ENCODE measurements at places on chromosomes 11 and 22.

DNA sequence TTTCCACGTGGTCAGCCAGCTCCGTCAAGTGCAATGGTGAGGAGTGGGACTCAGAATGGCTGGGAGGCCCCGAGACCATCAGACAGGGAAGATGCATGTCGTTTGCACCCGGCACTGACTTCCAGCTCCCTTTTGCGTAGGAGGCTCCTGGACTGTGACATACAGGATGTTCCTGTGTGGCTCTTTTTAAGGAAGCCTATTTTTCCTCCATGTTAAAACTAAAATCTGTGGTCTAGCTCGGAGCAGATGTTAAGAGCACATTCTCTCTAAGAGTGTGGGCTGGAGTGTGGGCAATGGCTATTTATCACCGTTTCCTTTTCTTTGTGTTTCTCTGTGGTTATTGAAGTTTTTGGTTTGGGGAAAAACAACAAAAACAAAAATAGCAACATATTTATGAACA lies 40.9 kb upstream of the AMPD3 start:
- no peak for DNase-seq

DNA sequence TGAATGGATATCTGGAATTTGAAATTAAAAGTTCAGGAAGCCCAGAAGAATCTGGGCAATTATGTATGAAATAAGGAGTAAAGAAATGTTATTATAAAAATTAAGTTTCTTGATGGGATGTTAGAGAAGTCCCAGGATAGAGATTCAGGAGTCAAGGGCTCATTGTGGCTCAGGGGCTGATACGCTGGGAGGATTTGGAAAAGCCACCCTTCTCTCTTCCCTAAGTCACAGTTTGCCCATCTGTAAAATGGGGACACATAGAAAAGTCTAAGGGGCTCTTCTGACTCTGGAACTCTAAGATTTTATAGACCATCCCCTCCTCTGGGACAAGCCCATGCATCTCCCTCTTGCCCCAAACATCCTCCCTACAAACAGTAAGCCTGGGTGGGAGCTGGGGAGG lies 118.1 kb downstream of the TIMP3 start:
- DNase-seq = no peak

- no peak for DNase-seq
Observed at GRCh38 chr11:80167766-80168165, 726.9 kb upstream of the TENM4 start.

DNA sequence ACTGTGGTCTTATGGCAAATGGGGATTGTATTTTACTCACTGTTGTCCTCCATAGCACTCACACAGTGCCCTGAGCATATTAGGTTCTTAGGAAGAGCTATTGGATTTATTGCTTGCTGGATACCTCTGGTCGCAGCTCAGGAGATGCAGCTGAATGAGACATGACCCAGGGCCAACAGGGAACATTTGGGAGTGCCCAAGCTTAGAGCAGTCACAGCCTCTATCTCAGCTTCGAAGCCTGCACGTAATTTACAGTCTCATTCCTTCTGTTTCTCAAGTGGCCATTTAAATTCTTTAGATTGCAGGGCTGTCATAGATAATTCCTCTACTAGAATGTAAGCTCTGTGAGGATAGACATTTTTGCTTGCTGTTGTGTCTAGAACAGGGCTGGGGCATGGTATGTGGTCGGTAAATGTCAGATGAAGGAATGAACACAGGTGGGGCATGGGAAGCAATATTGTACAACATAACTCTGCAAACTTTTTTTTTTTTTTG lies 192.8 kb downstream of the GRIK4 start:
- no peak for DNase-seq

GRCh38 chr11:70064726-70065317 lies 13.3 kb upstream of the ANO1 start:
- DNase-seq = no peak

DNA sequence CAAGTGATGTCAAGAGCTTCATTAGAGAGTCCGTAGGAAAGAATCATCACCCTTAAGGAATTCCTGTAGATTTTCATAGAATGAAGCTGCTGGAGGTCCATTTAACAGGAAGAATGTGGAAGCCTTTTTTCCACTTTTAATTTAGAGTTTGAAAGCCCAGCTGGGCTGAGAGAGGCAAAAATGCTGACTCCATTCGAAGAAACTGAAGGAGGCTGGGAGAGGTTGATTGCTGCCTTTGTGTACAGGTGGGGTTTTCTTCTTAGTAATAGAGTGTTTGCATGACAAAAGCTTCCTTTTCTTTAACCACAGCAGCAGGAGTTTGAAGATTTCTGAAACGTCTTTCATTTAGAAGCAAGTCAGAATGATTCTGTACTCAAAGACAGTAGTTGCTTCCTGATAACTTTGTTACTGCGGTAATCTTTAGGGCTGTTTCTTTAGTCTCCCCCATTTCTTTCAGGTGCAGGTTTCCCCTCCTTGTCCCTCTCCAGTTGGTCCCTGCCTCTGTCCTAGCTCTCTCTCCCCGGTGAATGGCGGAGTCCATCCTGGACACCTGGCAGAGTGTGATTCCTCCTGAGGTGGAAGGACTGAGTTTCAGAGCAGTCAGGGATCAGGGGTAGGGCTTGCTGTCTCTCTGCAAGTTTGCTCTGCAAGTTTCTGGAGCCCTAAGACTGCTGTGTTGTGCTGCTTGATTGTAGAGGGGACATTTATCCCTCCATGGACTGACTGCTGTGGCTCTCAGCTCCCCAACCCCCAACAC lies 166.2 kb downstream of the LDLRAD3 start:
- no peak for DNase-seq

DNA sequence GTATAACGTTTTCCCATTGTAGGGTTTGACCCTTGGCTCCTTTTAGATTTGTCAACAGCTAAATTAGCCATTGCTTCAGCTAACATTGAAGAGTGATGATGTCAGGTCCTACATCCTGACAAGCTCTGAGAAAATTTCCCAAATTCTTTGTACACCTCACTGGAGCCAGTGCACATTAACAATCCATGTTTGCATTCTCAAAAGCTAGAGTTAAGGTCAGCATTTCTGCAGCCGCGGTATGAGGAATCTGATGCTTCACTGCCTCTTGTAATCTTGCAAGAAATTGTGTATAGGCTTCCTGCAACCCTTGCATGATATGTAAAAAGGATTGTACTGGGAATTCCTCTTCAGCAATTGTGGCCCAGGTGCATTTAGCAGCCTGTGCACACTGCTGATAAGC lies 33.1 kb upstream of the NCAM1 start:
- DNase-seq = no peak

GRCh38 chr22:45240104-45240809 lies 437 bp downstream of the KIAA0930 start:
- DNase-seq = no peak

DNA sequence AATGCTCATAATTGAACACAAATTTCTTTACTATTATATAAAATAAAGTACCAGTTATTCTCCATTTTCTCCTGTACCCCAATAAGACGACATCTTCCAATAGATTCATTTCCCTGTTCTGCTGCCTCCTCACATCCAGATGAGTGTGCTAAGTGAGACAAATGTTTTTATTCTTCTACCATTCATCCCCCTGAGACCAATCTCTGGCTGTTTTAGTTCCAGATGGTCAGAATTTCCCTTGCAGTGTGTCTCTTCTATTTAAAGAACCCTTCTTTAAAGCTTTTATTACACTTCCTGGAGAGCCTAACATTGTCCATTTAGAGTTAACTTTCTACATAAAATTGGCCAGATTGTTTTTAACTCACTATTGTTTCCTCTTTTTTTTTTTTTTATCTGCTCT lies 41.2 kb upstream of the GLYATL1 start:
- DNase-seq = no peak

- peak; percentile 68 for DNase-seq
Observed at GRCh38 chr11:65919573-65920371, 546 bp downstream of the DRAP1 start.
